Naive thymus-derived CD8-positive, alpha-beta T cell (primary cell): ENCODE measurements at places on chromosomes 13 and 19. TPM values are rescaled to one million over a fixed set of nuclear protein-coding genes. Genes with fewer than 3 reads are reported as not detected.

DNA sequence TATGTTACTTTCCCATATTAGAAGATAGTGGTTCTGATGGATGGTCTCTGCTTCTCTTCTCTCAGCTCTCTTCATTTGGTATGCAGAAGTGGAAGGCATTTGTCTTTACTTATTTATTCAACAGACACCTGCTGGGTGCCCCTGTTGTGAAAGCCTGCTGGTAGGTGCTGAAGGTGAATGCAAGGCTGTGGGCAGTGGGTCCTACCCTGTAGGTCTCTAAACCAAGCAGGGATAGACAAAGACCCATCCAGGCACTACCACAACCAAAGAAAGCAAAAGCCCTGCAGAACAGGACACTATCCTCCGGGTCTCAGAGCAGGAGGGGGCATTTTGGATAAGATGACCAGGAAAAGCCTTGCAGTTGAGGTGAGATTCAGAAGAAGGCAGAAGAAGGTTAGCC lies 106.1 kb downstream of the STARD13 start:
- DNase-seq, result no peak

DNA sequence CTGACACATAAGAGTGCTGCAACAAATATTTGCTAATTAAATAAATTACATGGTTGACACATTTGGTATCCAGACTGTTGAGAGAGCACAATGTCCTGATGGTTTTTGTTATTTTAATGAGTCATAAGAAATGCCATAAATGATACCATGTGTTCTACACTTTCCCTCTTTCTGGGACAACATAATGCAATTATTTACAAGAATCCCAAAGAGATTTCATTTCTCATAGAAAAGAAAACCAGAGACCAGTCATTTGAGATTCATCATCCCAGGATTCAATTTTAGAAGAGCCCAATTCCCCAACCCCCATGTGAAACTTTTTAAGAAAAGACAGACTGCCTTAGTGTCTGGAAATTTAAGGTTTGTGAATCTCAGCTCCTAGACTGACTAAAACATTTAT lies 399.6 kb downstream of the DCT start:
- no peak for DNase-seq

DNA sequence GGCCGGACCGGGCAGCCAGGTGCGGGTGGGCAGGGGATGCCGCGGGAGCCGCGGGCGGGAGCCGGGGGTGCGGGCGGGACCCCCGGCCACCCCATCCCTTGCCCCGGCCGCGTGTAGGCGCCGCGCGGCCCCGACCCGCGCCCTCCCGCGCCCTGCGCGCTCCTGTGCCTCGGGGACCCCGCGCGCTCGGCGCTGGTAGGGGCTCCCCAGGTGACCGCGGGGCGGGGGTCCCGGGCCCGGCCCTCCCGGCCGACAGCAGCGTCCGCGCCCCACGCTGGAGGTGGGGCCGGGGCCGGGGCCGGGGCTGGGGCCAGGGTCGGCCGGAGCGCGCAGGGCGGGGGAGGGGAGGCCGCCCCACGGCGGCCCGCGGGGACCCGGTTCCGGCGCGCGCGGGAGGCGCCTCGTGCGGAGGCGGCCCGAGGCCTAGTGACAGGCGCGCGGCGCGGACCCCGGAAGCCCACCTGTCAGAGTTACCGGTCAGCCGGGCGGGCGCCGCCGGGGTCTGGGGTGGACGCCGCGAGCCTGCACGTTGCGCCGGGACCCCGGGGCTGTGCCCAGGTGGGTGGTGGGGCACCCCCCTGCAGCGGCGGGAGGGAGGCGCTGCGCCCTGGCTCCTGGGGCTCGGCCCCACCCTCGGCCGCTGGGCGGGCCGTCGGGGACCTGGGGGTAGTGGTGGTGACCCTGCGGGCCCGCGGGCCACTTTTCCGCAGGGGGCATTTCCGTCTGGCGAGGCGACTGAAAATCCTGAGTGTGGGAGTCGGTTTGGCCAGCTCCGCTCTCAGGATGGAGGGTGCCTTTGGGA lies 518 bp downstream of the TFDP1 start:
- DNase-seq, result no peak

CNFN gene
- 0.68 TPM for polyA plus RNA-seq

C13orf42 gene
- polyA plus RNA-seq, result not detected

DNA sequence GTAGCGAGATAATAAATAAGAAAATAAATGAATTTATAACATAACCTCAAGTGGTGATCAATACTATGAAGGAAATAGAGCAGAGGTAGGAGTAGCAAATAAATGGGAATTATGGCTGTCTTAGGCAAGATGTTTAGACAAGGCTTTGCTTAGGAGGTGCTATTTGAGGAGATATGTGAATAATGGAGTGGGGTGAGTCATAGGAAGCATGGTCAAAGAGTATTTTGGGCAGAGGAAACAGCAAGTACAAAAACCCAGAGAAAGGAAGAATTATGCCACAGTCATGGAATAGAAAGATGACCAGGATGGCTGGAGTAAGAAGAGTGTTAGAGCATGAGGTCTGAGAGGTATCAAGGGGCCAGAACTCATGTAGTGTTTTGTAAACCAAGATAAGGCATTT lies 33.6 kb upstream of the LPAR6 start:
- DNase-seq, result no peak

GRCh38 chr19:7883796-7884570 lies 4.3 kb upstream of the LRRC8E start:
- no peak for DNase-seq

GRCh38 chr19:51777570-51778462 lies 16.8 kb downstream of the FPR2 start:
- DNase-seq, result no peak

- DNase-seq, result no peak
Observed at GRCh38 chr19:51347209-51347928, 5.4 kb upstream of the VSIG10L start.
